AG08396 (cell line): ENCODE measurements at places on chromosomes 3 and 15.
A peak's percentile ranks its signal among the peaks of the same experiment; 100 is the strongest.

- DNase-seq = peak; percentile 71
Observed at GRCh38 chr3:107117922-107118536, 259.2 kb upstream of the CCDC54 start.

DNA sequence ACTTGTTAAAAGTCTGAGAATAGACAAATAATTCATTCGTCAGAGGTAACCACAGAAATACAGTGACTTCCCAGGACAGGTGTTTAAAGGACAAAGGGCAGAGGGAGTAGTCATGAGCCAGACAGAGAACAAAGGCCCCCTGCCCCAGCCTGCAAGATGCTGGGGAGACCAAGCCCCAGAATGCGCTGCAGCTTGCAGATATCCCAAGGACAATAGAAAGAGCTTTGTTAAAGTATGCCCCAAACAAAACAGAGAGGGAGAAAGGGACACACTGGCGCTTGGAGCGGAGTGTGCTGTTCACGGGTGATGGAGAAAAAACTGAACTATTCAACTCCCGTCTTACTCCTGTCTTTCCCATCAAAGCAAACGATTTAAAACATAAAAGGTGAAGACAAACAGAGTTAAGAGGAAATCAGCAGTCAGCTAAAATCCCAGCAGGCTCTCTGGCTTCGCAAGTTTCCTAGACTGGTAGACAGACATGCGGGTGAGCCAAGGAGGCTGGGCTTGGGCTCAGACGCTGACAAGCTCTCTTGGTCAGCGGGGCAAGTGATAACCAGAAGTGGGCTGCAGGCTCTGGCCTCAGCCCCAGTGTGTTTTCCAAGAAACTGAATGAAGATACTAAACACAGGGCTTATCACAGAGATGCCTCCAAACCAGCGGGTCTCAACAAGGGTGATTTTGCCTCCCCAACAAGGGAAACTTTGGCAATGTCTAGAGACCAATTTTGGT, 130.1 kb downstream of the UACA start:
- DNase-seq = no peak

GRCh38 chr3:14462738-14463137, 60.3 kb downstream of the SLC6A6 start:
- DNase-seq = no peak

- peak; percentile 23 for DNase-seq
Observed at GRCh38 chr3:66196633-66197032, 24.2 kb upstream of the SLC25A26 start.

DNA sequence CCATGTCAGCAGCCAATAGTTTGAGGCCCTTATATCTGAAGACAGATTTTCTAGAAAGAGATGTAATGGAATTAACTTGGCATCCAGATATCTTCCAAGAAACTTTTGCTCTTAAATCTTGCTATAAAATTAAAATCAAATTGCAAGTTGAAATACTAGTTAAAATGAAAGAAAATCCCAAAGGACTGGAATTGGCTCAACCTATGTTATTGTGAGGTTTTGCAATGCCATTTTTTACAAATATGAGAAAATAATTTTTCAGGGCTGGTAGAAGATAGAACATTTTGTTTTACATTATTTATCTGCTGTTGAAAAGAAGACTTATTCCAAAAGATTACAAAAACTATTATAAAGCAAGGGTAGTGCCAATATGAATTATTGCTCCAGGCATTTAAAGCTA, 92.2 kb upstream of the AGTR1 start:
- no peak for DNase-seq

DNA sequence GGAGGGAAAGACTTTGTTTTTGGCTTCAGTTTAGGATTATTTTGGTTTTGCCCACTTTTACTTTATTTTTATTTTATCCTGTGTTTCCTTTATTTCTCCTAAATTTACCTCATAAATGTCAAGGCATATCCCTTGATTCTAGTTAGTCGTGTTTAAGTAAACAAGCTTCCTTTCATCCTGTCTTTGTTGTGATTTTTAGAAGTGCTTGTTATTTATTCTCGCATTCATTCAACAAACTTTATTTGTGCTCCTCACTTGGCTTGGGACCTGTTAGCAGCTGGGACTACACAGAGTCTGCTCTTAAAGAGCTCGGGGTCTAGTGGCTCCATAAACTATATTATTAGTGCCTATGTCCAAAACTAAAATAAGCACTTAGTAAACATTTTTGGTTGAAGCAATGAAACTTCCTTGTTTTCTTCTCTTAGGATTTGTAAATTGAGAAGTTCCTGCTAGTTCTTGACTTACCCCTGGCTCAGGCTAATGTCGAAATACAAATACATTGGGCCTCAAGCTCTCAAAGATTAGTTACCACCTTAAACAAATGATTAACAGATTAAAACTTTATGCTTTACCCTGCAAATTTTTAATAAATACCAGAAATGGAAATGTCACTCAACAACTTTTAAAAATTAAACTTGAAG, 19.0 kb upstream of the DMXL2 start:
- no peak for DNase-seq

GRCh38 chr3:78906930-78907329, 860.9 kb downstream of the ROBO1 start:
- DNase-seq = no peak

DNA sequence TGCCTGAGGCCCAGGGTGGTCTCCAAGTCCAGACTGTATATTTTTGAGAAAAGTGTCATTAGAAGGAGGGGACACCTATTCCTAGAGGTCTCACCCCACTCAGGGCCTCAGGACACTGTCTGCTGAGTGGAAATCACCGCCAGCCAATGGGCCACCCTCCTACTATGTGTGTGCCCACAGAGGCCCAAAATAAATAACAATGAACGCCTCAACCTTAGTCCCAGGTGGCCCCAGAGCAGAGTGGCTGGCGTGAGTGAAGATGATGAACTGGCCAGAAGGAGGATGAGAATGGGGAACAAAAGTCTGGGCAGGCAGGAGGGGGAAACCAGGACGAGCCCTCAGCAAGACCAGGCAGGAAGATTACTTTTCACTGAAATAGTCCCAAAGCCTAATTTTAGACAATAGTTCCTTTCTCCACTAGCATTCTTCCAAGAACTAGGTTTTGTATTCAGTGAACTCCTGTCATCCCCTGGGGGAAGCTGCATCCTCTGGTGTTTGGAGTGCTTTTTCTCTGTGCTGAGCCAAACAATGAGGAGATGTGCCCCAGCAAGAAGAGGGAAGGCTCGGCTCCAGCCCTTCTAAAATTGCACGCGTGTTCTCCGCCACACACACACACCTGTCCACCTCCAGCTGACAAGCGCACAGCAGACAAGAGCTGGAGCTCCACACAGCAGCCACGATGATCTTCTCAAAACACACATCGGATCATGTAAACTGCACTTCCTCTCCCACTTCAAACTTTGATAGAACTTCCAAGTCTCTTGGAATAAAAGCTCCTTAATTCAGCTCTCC, 72.2 kb downstream of the ADCY5 start:
- no peak for DNase-seq

- peak; percentile 3 for DNase-seq
Observed at GRCh38 chr3:114709102-114709501, 415.3 kb downstream of the TIGIT start.

- DNase-seq = no peak
Observed at GRCh38 chr15:58487041-58487723, 55.4 kb downstream of the LIPC start.

- no peak for DNase-seq
Observed at GRCh38 chr3:127101411-127102187, 91.3 kb upstream of the PRR23E start.

DNA sequence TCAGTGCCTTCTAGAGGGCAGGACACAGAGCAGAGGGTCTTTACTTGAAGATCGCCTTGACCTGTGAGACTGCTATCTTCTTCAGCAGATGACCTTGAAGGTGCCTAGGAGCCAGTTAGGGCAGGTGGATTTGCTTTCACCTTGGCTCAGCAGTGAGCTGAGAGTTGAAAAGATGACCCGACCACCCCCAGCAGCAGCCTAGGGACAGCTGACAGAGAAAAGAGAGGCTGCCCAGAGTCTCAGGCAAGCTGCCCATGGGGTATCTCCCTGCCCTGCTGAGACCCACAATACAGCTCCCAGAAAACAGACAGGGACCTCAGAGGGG, 453 bp upstream of the LTF start:
- no peak for DNase-seq

- DNase-seq = no peak
Observed at GRCh38 chr3:167116120-167116922, 263.8 kb downstream of the ZBBX start.

GRCh38 chr3:82208002-82208710, 446.7 kb upstream of the GBE1 start:
- no peak for DNase-seq

DNA sequence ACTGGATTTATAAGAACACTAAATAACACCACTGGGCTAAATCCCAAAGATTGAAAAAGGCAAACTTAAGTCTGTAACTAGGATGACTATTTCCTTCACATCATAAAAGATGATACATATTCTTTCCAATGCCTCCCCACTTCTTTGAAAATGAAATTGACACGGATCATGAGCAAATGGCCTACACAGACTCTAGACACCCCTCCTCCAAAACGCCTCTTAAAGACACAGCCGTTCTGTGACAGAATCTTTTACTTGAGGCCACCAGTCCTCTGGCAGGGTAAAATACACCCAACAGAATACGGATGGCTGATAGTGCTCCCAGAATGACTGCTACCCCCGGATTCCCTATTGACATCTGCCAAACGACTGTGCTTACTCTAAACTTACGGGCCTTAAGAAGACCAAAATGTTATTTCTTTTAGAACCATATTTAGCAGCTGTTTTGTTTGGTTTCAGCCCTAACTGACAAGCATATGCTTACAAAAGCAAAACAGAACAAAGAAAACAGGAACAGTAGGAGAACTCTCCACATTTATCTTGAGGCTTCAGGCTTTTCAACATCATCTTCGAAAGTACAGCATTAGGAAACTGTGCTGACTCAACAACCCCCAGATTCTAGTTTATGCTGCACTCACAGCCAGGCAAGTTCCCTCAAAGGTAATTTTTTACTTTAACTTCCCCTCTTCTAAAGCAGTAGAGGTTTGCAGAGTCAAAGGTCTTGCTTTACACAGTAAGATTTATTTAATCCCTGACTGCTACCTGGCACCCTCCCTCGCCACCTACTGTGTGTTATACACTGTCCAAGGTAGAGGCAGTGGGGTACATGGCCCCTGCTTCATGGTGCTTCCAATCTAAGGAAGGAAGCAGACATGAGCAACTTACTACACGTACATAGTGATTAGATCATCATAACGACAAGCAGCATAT, 84.3 kb downstream of the TNIK start:
- DNase-seq = no peak

- no peak for DNase-seq
Observed at GRCh38 chr3:18868911-18869689, 279.2 kb upstream of the KCNH8 start.

GRCh38 chr3:25973122-25973521, 183.2 kb downstream of the OXSM start:
- DNase-seq = no peak

DNA sequence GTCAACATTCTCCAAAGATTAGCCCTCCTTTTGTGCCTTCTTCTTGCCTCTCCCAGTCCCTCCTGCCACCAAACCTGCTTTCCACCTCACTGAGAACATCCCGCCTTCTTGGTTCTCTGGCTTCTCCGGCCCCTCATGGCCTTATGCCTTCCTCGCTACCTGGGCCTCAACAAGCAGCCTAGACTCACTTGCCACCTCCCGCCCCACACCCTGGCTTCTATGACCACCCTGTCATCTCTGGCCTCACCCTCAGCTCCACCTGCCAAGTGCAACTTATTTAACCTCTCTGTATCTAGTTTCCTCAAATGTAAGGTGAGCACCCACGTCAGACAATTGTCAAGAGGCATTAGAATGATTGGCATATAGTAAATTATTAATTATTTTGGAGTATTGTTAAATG, 68.8 kb upstream of the MEX3B start:
- DNase-seq = no peak

DNA sequence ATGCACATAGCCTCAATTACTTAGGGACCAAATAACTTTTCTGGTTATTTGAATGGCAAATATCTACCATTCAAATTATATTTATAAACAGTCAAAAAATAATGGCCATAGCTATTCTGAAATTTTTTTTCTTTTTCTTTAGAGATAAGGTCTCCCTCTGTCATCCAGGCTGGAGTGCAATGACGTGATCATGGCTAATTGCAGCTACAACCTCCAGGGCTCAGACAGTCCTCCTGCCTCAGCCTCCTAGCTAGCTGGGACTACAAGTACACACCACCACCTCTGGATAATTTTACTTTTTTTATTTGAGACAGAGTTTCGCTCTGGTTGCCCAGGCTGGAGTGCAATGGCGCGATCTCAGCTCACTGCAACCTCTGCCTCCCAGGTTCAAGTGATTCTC, 16.6 kb downstream of the PPP1R2 start:
- no peak for DNase-seq

DNA sequence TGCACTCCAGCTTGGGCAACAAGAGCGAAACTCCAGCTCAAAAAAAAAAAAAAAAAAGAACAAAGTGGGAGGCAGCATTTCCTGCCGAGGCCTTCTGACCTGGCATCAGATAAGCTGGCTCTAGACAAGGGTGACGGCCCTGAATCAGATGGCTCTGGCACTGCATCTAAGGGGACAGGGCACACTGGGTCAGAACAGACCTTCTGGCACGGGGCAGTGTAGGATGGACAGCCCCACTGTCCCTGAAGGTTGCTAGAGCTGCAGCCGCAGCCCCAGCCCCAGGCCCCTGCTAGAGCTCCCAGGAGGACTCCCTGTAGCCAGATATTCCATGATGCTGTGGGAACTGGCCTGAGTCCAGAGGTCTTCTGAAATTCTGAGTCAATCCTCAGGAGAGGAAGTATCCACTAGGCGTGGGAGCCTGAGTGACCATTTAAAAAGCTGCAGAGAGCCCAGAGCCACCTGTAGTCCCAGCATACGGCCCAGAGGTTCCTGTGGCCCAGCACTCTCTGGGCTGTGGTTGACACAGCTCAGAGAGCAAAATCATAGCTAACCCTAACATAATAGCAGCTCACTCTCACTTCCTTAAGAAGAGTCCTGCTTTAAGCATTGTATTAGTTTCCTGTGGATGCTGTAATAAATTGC, 69.2 kb upstream of the MFGE8 start:
- DNase-seq = peak; percentile 56

DNA sequence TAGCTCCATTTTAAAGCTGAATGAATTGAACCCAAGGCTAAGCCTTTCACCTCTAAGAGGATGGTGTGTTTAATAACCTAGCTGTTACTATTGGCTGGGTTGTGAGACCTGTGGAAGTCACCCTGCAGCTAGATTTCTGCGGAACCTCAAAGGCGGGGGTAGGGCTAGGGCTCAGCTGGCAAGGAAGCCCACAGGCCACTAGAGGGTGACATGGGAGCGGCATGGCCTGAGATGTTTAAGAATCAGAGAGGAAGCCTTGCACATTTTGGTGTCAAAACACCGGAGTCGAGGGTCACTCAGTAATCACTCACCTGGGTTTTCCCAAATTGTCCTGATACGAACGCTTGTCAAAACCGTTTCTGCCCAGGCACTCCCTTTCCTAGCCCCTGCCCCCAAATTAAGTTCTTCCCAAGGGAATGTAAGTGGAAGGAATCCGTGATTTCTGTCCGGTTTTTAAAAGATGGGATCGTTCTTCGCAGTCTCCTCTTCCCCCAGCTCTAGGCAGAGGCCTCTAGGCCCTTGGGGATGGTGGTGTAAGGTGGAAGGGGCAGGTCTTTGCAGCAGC, 3.8 kb upstream of the ACAD9 start:
- DNase-seq = peak; percentile 37
